Motor neuron (in vitro differentiated cells): ENCODE measurements at places on chromosomes 5 and 9. TPM values are rescaled to one million over a fixed set of nuclear protein-coding genes. Genes with fewer than 3 reads are reported as not detected.

DNA sequence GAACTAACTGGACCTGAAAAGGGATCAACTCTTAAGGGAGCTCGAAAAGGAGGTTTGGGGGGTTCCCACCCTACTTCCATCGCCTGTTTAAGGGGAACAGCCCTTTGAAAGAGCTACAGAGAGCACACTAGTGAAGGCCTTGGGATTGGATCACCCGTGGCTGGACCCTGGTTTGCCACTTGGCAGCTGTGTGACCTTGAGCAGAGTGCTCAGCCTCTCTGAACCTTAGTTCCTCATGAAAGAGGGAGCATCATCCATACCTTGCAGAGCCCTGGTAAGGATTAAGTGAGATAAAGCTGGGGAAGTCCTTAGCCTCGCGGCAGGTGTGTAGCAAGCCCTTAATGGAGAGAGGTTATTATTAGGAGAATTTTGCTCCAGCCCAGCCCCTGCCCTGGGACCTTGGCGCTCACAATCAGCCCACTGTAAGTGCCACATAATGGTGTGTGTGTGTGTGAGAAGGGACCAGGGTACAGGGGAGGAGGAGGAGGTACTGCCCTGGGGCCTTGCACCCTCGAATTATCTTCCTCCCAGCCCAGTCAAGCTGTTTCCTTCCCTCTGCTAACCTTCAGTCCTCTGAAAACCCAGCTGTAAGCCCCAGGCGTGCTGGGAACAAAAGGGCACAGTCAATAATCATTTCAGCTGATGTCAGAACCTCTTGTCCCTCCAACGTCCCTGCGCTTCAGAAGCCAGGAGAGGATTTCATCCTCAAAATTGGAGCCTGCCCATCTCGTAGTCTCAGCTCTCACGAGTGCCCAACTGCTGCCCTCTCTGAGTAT is 42.9 kb downstream of the FOXI1 start:
- ATAC-seq = no peak

DNA sequence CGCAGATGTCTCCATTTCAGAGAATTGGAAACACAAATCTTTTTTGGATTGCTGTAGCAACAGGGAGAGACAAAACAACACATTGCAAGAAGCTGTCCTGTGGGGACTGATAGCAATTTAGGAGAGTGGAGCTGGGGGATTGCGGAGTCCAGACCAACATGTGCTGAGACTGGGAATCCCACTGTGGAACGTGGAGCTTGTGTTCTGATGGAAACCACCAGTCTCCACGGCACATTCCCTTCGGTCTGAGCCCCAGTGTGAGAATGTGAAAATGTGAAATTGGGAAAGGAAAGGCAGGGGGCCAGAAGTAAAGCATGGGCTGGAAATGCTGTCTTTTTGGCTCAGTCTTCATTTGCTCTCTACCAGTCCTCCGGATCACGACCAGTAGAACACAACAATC is 348.8 kb upstream of the TNC start:
- no peak for ATAC-seq

DNA sequence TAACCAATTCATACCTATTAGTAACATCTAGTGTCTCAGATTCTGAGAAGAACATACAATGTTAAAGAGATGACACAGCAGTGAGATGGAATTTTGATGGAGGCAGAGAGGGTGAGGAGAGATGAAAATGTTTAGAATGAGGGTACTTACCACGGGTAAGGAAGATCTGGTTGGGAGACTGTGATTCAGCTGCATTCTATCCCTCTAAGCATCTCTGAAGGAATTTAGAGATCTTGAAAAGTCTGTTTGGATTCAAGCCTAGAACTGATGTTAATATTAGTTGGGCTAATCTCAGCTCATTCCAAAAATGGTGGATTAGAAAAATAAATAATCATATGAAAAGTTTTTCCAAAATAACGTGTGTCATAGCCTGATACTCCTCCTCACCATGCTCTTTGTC is 191.5 kb upstream of the CLINT1 start:
- no peak for ATAC-seq

DNA sequence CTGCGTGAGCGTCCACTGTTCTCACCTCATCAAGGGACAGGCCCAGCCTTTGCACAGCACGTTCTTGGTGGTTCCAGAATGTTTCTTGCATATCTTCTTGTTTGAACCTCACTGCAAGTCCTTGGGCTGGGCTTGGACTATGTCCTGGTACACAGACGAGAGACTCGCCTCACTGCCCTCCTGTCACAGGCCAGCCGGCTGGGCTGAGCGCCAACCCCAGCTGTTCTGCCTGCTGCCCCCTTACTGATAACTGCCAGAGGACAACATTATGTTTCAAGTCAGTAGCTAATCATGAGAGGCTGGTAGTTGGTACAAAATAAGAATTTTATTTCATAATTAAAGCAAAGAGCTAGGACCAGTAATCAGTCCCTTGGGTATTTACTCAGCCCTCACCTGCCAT is 52.8 kb upstream of the LRRTM2 start:
- ATAC-seq = no peak

DNA sequence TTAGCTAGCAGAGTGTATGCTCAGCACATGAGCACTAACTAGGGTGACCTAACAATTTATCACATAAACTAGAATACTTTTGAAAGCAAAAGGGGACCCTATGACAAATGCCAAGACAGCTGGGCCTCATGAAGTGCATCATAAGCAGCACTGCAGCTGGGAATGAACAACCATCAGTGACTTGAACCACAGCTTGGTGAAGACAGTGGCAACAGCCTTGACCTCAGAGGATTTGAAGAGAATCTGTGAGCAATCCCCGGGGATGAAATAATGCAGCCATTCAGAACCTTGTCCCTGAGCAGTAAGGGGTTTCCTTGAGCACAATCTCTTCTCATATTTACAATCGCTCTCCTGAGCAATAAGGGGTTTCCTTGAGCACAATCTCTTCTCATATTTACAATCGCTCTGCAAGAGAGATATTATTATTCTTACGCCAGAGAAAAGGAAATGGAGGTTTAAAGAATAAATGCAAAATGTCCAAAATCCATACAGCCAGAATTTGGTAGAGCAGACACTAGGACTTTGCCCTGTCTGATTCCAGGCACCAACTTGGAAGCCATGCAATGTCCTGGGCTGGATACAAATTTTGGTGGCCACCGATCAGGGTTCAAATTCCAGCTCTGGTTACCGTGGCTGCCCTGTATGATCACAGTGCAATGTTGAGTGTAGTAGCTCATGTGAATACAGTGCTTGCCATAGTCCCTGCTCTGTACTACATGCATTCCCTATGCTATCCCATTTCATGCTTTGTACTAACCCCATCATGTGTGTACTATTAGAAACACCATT is 846 bp upstream of the NSG2 start:
- peak; percentile 36 for ATAC-seq

GRCh38 chr5:128905568-128906110 is 59.6 kb upstream of the SLC27A6 start:
- peak; percentile 86 for ATAC-seq

DNA sequence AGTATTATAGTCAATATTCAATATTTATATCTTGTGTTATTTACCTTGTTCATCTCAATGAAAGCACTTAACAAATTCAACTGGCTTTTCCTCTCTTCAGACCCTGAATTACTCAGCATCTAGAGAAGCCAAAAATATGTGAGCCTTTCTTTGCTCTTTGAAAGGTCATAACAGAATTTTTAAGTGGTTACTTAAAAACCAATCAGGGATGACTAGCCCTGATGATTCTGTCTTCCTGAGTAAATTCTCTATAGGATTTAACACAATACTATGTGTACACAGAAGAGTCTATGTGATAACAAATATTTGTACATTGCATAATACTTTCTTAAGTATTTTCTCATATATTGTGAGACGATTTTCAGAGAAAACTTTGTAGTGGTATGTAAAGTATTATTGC is 546.3 kb downstream of the MAT2B start:
- no peak for ATAC-seq

DNA sequence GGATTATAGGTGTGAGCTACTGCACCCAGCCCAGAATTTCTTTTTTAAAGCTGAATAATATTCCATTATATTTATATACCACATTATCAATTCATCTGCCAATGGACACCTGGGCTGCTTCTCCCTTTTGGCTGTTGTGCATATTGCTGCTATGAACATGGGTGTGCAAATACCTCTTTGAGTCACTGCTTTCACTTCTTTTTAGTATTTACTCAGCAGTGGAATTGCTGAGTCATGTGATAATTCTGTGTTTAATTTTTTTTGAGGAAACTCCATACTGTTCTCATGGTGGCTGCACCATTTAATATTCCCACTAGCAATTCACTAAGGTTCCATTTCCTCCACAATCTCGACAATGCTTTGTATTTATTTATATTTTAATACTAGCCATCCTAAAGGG is 36.1 kb upstream of the KIF4B start:
- ATAC-seq = no peak

- ATAC-seq = no peak
Measured at GRCh38 chr5:98318386-98318785, 455.1 kb upstream of the RGMB start.

DNA sequence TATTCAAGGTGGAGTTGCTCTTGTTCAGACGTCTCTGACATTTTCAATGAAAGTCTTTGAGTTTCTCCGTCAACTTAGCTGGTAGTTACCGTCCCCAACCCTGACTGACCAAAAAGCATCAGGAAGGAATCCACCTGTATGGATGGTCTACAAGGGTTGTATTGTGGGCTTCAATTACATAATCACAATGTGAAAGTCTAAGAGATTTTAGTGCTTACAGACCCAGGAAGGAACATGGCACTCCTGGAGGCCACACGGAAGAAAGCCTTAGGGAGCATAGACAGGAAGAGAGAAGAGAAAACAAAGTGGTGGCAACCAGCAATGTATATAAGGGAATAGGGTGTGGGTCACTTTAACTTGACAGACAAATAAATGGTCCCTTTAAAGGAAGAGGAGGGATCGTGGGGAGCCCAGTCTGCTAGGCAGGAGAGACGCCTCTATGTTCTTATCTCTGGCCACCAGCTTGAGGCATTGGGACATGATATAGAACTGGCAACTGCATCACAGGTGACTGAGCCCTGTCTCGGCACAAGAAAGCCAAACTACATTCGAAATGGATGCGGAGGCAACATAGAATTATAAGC is 80.4 kb downstream of the ALDH7A1 start:
- no peak for ATAC-seq

DNA sequence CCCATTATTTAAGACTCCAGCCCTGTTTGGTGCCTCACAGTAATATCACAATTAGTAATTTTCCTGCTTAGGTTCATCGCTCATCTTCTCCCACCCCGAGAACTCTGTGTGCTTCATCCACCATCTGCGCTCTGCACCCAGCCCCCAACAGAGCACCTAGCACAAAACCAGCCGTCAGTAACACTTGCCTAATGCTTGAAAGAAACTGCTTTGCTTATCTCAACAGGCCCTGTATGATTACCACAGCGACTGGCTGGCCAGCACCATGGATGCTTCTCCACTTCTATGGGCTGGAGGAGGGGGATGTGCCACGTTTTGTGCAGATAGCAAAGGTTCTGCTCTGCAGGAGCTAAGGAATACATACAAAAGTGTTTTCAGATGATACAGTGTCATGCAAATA is 166.8 kb downstream of the SPOCK1 start:
- no peak for ATAC-seq

DNA sequence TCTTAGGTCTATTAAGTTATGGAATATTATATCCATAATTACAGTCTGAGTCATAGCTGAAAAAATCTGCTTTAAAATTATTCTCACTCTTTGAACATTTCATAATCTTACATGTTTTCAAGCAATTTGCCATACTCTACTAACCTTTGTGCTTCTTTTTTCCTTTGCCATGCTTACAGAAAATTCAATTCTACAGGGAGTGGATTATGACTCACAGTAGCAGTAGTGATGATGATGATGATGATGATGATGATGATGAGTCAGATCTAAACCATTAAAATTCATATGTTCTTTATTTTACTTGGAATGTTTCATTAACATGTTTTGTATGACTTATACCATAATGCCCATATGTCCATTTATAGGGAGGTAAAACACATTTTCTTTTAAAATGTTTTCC is 207.1 kb downstream of the VPS13A start:
- ATAC-seq = no peak

DNA sequence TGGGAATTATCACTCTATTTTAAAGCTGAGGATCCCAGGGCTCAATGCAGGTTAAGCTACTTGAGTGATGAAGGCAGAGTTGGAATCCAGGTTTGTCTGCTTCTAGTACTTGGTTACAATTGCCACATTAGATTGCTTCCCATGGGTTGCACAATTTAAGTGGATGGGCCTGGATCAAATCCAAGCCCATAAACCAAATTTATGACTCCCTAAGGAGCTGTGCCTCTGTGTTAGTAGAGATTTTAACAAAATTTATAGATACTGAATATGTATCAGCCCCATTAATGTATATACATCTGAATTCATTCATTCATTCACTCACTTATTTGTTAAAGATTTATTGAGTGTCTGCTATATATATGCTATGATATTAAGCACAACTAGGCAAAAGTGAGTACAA is 332.3 kb upstream of the KLF9 start:
- peak; percentile 42 for ATAC-seq

GRCh38 chr9:130022566-130023143 is 20.3 kb downstream of the FNBP1 start:
- ATAC-seq = no peak

GRCh38 chr9:95268681-95269080 is 48.8 kb downstream of the FANCC start:
- peak; percentile 65 for ATAC-seq

DNA sequence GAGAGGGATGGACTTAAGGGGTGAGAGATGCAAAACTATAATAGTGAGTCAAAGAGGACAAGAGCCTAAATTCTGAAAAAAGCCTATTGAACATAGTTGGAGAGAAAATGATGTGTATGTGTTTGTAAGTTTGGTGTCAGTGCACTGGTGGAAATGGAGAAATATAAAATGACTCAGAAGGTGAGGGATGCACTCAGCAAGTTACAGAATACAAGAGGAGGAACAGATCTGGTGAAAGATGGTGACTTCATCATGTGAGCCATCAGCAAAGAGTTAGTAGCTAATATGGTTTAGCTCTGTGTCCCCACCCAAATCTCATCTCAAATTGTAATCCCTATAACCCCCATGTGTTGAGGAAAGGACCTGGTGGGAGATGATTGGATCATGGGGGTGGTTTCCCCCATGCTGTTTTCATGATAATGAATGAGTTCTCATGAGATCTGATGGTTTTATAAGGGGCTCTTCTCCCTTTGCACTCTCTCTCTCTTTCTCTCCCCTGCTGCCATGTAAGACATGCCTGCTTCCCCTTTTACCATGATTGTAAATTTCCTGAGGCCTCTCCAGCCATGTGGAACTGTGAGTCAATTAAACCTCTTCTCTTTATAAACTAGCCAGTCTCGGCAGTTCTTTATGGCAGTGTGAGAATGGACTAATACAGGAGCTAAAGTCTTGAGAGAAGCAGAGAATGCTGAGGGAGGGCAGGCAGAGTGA is 30.4 kb upstream of the FYB1 start:
- no peak for ATAC-seq

NXNL2 gene
- 0.18 and 0.52 TPM in 2 replicates for total RNA-seq

ANKDD1B gene
- total RNA-seq = 0.11 and 0.31 TPM in 2 replicates

AIF1L gene
- 4.8 and 5.9 TPM in 2 replicates for total RNA-seq

TMEFF1 gene
- not detected in 2 replicates for total RNA-seq

SPAG8 gene
- 2.0 and 4.5 TPM in 2 replicates for total RNA-seq

CTSV gene
- 2.2 and 2.5 TPM in 2 replicates for total RNA-seq

TICAM2 gene
- total RNA-seq = 1.4 TPM in 1 of 2 replicates, not detected in the other

QRFP gene
- 0.75 and 1.7 TPM in 2 replicates for total RNA-seq
